Osteoblast (primary cell): ENCODE measurements at places on chromosomes 7 and 10. TPM values are rescaled to one million over a fixed set of nuclear protein-coding genes. Genes with fewer than 3 reads are reported as not detected.

The FLNC gene
- total RNA-seq = 93.7 and 130 TPM in 2 replicates

The NRG3 gene
- total RNA-seq = not detected in 2 replicates

The MSMB gene
- total RNA-seq = not detected in 2 replicates

The PRPF18 gene
- 30.1 and 39.8 TPM in 2 replicates for total RNA-seq

The TUBAL3 gene
- total RNA-seq = not detected in 2 replicates

The FFAR4 gene
- not detected in 2 replicates for total RNA-seq

The CALML3 gene
- not detected in 2 replicates for total RNA-seq

The ITIH5 gene
- total RNA-seq = 0.88 and 2.2 TPM in 2 replicates

The TDRD1 gene
- total RNA-seq = 0.59 and 0.72 TPM in 2 replicates

The DYDC2 gene
- total RNA-seq = not detected in 2 replicates

The HYAL4 gene
- total RNA-seq = not detected in 2 replicates

The ATG9B gene
- not detected in 2 replicates for total RNA-seq

The TMEM130 gene
- total RNA-seq = 0.88 and 1.1 TPM in 2 replicates

The ERVW-1 gene
- not detected in 2 replicates for total RNA-seq

The MNX1 gene
- total RNA-seq = not detected in 2 replicates

The MPP7 gene
- 1.5 and 2.2 TPM in 2 replicates for total RNA-seq

The PRTFDC1 gene
- total RNA-seq = 5.1 and 5.3 TPM in 2 replicates
